Right kidney (tissue), 9 donors: ENCODE measurements at places on chromosomes 3 and 15.
A peak's percentile ranks its signal among the peaks of the same experiment; 100 is the strongest.

- no peak for DNase-seq
Measured at GRCh38 chr3:16928386-16929132, 43.8 kb downstream of the PLCL2 start.

GRCh38 chr3:41200669-41201021 lies 1.3 kb downstream of the CTNNB1 start:
- peak; percentile 47 for DNase-seq

DNA sequence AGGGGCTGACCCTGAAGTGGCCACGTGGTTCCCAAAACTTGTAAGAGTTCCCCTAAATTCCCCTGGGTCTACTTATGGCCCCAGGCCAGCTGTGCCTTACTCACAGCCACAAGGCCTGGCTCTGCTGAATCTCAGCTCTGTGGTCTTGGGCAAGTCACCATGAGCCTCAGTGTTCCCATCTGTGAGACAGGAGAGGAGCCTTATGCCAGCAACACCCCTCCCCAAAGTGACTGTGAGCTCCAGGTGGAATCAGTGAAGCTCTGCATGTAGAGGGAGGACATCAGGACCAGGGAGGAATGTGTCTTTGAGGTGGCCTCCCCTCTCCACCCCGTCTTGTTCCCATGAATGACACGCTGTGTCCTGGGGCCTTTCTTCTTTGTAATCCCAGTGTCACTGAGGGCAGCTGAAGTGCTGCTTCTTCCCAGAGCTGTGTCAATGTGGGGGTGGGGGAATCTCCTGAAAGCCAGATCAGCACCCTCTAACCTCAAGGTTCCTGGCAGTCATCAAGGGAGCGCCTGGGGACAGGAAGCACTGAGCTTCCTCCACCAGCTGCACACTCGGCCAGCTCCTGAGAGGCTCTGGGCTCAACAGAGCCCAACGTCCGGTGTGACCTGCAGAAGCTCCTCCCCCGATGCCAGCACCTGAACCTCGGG lies 258.9 kb downstream of the UACA start:
- no peak for DNase-seq

DNA sequence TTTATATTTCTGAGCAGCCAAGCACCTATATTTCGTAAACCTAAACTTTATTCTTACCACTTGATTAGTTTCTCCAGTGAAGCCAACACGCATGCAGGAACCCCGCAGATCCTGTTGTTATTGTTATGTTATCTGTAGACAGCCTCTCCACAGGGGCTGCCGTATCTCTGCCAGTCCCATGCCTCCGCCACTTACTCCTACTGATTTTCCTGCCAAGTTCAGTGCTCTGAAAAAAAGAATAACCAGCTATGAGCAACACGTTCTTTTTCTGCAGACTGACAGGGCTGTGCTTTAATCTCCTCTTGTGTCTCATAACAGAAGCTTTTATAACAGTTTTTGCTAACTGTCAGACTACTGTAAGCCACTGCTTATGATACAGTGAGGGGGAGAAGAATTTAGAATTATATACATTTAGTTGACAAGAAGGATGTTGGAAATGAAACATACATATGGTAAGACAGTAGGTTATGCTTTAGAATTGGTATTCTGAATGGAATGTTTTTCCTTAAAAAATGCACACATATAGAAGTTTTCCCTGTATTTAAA lies 347.4 kb downstream of the SI start:
- no peak for DNase-seq

GRCh38 chr15:95018888-95019545 lies 787.7 kb downstream of the MCTP2 start:
- DNase-seq, result no peak

- no peak for DNase-seq
Measured at GRCh38 chr15:69701198-69701597, 248.6 kb downstream of the RPLP1 start.

GRCh38 chr3:142148792-142149672 lies at the start of gene TFDP2:
TSS of gene TFDP2 (minus strand) at chr3:142149544. CDS start at chr3:142101749, 47,795 bp downstream.
- DNase-seq, result peak; percentile 97

GRCh38 chr3:45443459-45443858 lies 55.1 kb downstream of the LARS2 start:
- no peak for DNase-seq

- DNase-seq, result no peak
Measured at GRCh38 chr3:188264226-188265207, 110.6 kb downstream of the LPP start.

- no peak for DNase-seq
Measured at GRCh38 chr3:45677841-45678240, 11.4 kb upstream of the SACM1L start.

DNA sequence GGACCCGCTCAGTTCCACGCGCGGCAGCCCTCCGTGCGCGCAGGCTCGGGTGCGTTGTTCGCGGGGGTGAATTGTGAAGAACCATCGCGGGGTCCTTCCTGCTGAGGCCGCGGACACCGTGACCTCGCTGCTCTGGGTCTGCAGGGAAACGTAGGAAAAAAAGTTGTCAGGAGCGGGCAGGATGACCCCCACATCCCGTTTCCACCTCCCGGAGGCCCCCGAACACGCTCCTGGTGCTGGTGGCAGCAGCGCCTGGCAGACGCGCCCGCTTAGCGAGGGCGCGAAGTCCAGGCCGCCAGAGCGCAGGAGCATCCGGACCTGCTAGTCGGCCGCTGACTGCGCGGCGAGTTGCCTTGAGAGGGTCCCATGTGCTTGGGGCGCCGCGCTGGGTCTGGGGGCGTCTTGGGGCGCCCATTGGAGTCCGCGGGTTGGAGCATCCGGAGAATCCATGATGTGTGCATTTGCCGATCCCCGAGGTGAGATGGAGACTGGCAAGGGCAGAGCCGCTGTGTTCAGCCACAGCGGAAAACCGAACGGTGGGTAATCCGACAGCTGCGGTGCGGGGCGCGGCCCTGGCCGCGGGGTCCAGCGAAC lies 520 bp downstream of the GREM1 start:
- peak; percentile 78 for DNase-seq
